ENCODE measurements at places on chromosomes 7 and 10.
A peak's percentile ranks its signal among the peaks of the same experiment; 100 is the strongest.

- DNase-seq, result no peak
These were observed 223.2 kb downstream of the PRKG1 start for GRCh38 chr10:51297438-51297837.

GRCh38 chr7:120033114-120033513 lies 239.9 kb upstream of the KCND2 start:
- DNase-seq, result no peak

GRCh38 chr10:84891631-84892030 lies 563.2 kb downstream of the CCSER2 start:
- no peak for DNase-seq

- no peak for DNase-seq
These were observed 4.4 kb downstream of the SLC12A9 start for GRCh38 chr7:100856871-100857282.

GRCh38 chr7:55177589-55178261 lies 158.9 kb downstream of the EGFR start:
- peak; percentile 37 for DNase-seq

- DNase-seq, result no peak
These were observed 40.9 kb upstream of the ELAPOR2 start for GRCh38 chr7:87100326-87100725.

GRCh38 chr10:82037076-82037475 lies 162.1 kb downstream of the NRG3 start:
- no peak for DNase-seq
